ENCODE measurements at places on chromosomes 6 and 20. TPM values are rescaled to one million over a fixed set of nuclear protein-coding genes. Genes with fewer than 3 reads are reported as not detected.

The SIRPB1 gene
- total RNA-seq, result 1.1 TPM

The CSNK2B gene
- total RNA-seq, result 163 TPM

The NKX2-2 gene
- total RNA-seq, result not detected

DNA sequence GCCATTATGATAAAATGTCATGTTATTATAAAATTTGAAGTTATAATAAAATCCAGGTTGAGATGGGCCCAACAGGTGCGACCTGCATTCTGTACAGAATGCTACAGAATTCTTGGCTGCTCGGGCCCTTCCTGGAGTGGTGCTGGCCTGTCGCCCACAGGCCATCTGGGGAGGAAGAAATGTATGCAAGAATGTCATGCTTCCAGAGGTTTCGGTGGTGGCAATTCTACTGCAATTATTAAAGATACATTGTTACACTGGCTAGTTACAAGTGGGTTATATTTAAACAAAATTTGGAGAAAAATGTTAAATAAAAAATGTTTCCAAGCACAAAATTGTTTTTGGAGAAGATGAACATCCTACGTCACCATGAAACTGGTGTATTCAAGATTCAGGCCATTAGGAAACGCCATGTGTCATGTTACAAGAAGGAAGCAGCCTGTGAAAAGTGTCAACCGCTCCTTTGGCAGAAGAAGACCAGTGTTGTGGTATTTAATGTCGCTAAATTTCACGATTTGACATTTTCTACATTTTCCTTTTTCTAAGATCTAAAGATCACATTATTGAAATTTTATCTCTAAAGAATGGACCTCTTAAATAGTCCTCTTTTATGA, 7.1 kb downstream of the RAMACL start:
- H3K36me3 ChIP-seq, result peaks cover 22% of the 10 kb centered on the region
- no peak overlapping the region for H3K4me3 ChIP-seq
- H3K27ac ChIP-seq, result no peak overlapping the region
- no peaks in the 10 kb centered on the region for H3K27me3 ChIP-seq
- peak; percentile 60 for DNase-seq

DNA sequence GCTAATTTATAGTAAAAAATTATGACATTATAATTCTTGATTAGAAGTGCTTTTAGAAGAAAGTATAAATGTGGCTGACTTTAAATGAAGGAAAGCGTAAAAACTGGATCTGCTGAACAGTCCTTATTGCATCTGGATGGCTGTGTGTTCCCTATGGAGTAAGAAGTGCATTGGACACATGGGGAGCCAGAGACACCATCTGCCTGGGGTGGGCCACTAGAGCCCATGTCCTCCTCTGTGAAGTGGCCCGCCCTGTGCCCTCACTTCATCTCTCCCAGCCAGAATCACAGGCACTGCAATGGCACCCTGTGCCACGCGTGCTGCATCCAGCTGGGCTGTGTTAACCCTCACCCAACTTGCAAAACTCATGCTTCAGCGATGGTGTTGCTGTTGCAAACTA, 13.2 kb upstream of the SFT2D1 start:
- H3K36me3 ChIP-seq, result peaks cover 2% of the 10 kb centered on the region
- peaks cover 11% of the 10 kb centered on the region for H3K4me1 ChIP-seq
- H3K27me3 ChIP-seq, result peaks cover 54% of the 10 kb centered on the region
- no peak overlapping the region for H3K4me3 ChIP-seq

Data from osteocyte (in vitro differentiated cells).